ENCODE measurements at places on chromosomes 2 and 18. TPM values are rescaled to one million over a fixed set of nuclear protein-coding genes. Genes with fewer than 3 reads are reported as not detected.

PFN4 gene
- total RNA-seq: not detected

GRCh38 chr2:221552291-221552690 lies 19.8 kb downstream of the EPHA4 start:
- no peaks in the 10 kb centered on the region for H3K27me3 ChIP-seq
- H3K27ac ChIP-seq: no peak overlapping the region
- H3K36me3 ChIP-seq: no peaks in the 10 kb centered on the region
- H3K4me1 ChIP-seq: peaks cover 13% of the 10 kb centered on the region
- DNase-seq: no peak
- no peak overlapping the region for H3K4me3 ChIP-seq

C18orf63 gene
- not detected for total RNA-seq

- H3K27me3 ChIP-seq: no peaks in the 10 kb centered on the region
- no peaks in the 10 kb centered on the region for H3K4me1 ChIP-seq
- H3K36me3 ChIP-seq: no peaks in the 10 kb centered on the region
- no peak for DNase-seq
- no peak overlapping the region for H3K4me3 ChIP-seq
- H3K27ac ChIP-seq: no peak overlapping the region
Measured at GRCh38 chr2:180823546-180824141, 156.8 kb upstream of the UBE2E3 start.

DNA sequence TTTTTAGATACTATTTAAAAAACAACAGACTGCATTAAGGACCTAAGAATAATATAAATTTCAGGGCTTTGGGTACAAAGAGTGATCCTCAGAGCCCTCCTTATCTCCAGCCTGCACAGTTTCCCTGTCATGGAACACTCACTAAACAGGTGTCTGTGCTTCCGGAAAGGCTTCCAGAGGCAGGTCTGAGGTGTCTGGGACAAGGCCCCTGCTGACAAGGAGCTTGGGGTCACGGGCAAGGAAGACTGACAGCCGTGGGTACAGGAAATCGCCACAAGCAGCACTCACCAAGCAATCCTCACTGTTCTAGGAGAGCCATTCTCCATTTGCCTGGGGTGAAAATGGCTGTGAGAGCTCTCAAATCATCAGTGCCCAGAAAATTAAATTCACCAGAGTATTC lies 220.3 kb upstream of the PXDN start:
- H3K27me3 ChIP-seq: no peaks in the 10 kb centered on the region
- H3K36me3 ChIP-seq: no peaks in the 10 kb centered on the region
- H3K27ac ChIP-seq: no peak overlapping the region
- no peak for DNase-seq

DNAJC27 gene
- 3.6 TPM for total RNA-seq

PLGLB1 gene
- total RNA-seq: not detected

GRCh38 chr2:105431367-105432043 lies 32.7 kb upstream of the FHL2 start:
- no peak overlapping the region for H3K27ac ChIP-seq
- H3K36me3 ChIP-seq: no peaks in the 10 kb centered on the region
- no peak for DNase-seq
- H3K27me3 ChIP-seq: no peaks in the 10 kb centered on the region
- no peaks in the 10 kb centered on the region for H3K4me1 ChIP-seq
- H3K4me3 ChIP-seq: no peak overlapping the region

PTPRN gene
- not detected for total RNA-seq

Measured in ascending aorta (tissue), 2 donors.